NCI-H2171 treated with DMSO at 0.1 percent for 48 hours (cell line): ENCODE measurements at places on chromosomes 5 and 9.

DNA sequence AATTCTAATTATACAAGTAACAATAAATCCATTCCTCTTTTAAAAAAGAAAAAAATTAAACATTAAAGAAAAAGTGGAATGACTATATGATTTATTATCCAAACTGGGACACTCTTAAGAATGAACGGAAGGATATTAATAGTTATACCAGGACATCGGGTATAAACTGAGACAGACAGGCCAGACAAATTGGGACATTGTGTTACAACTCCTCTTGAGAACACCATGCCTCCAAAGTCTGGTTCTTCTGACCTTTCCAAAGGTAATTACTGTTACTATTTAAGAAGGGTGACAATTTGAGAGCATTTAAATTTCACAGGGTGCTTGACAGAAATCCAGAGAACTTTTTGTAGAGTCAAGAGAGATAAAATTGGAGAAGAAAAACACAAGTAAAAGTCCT lies 132.1 kb upstream of the MARCHF11 start:
- DNase-seq, result no peak

DNA sequence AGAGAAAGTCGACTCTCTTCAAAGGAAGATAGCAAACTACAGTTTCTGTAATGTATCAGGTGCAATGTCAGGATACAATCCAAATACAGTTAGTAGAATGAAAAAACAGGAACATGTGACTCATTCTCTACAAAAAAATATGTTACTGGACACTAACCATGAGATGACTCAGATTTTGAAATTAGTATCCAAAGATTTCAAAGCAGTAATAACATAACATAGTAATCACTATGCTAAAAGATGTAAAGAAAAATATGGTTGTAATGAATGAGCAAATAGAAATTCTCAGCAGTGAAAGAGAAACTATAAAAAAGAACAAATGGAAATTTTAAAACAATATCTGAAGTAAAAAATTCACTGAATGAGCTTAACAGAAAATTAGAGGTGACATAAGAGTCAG lies 42.3 kb downstream of the SHOC1 start:
- no peak for DNase-seq

DNA sequence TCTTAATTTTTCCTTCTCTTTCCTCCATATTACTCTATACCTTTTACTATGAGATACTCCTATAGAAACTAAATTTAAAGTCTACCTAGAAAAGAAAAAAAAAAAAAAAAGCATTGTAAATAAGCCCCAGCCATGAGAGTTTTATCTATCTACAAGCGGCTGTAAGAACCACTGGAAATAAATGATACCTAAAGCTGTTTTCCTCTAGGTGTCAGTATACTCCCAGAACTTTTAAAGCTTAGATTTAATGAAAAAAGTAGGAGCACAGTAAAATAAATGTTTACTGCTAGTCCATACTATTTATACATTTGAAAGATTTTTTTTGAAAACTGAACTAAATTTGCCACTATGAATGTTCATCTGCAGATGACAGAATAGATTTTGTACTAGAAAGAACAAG lies 26.2 kb downstream of the TYRP1 start:
- peak; percentile 73 for DNase-seq

DNA sequence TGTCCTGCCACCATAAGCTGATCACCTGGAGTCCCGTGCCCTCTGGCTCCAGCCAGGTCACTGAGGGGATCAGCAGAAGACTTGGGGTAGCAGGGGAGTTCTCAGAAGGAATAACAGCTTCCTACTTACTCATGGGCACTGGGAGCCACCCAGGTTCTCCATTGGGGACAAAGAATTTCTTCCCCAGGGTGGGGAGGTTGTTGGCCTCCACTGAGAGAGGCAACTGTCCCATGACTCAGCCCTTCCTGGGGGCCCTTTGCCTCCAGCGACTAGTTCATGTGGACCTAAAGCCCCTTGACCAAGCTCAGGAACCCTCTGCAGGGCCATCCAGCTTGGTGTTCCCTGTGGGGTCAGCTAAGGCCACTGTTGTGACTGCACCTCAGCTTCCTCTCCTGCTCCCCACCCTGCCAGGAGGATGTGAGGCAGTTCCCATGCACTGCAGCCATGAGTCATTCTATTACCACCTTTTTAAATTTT lies 175.0 kb downstream of the AUH start:
- no peak for DNase-seq

- DNase-seq, result no peak
These were observed 25.1 kb downstream of the PDGFRB start for GRCh38 chr5:150130493-150130922.

- no peak for DNase-seq
These were observed 52.6 kb upstream of the KLF9 start for GRCh38 chr9:70466976-70467561.

GRCh38 chr5:142644640-142645361 lies 41.1 kb downstream of the FGF1 start:
- DNase-seq, result no peak

DNA sequence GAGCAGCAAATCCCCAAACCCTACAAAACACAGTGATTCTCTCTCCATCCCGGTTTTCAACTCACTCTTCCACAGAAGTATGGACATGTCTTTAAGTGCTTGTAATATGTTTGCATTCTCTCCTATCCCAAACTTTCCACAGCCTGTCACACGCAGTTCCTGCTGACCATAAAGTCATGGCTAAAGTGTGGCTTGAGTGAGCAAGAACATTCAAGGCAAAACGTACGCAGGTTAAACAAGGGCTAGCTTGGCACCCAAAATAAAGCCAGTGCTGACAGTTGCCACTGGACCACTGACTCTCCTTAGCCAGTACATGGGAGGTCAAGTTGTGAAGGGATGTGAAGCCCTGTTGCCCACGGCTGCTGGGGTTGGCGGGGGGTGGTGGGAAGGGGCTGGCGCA lies 211.1 kb upstream of the IRX1 start:
- DNase-seq, result no peak
